Testis (tissue), 5 donors: ENCODE measurements at places on chromosomes 12 and 14. TPM values are rescaled to one million over a fixed set of nuclear protein-coding genes. Genes with fewer than 3 reads are reported as not detected.

The KRT3 gene
- total RNA-seq: not detected

- no peak for DNase-seq
These were observed 4.5 kb downstream of the USP15 start for GRCh38 chr12:62264706-62265105.

- no peak for DNase-seq
These were observed 21.0 kb downstream of the IGF1 start for GRCh38 chr12:102459314-102459713.

GRCh38 chr12:74334780-74335179 is 202.9 kb upstream of the ATXN7L3B start:
- no peak for DNase-seq

The AJUBA gene
- 11.3 TPM for total RNA-seq

DNA sequence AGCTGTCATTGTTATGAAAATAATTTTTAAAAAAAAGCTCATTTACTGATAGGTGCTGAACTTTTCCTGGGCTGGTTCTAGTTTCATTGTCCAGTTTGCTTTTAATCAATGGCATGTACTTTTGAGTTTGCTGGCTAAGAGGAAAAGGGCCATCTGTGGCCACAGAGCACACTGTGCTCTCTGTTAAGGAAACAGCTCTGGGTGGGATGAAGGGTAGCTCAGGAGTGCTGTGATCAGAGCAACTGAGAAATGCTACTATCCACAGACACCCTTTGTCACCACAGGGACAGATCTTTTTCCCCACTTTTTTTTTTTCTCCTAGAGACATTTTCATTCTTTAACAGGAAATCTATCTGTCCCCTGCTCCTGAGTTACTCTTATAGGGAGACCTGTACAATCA is 387.1 kb upstream of the PRICKLE1 start:
- DNase-seq: no peak

DNA sequence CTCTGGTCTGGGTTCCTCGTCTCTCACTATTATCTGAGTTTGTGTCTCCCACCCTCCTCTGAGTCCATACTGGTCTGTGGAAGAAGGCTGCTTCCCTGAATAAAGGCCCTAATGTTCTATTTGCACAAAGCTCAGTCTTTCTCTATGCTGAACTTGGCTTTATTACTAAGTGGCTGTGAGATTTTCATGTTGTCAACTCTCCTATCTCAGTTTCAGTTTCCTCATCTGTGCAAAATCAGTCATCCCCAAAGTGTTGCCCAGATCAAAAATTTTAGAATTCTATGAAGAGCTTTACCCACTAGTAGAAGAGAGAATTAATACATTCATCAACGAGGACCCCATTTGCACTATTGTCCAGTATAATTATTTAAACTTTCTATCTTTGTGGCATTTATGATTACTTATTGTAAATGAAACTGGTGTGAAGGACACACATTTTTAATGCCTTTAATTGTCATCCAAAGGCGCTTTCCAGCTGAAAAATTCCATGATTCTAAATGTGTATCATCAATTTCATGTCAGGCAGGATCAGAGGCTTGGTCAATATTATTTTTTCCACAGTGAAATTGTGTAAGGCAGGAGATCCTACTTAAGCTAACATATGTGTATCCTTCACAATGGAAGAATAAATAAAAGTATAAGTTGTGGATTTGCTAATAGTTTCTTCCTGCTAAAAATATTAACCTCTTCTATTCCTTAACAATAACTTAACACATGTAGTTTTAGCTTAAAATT is 79.1 kb upstream of the EEA1 start:
- DNase-seq: no peak

The ANG gene
- total RNA-seq: 28.9 TPM

The NPFF gene
- not detected for total RNA-seq

GRCh38 chr12:26197832-26198231 is 2.5 kb downstream of the SSPN start:
- DNase-seq: no peak
